ENCODE measurements at places on chromosomes 7 and 10.

DNA sequence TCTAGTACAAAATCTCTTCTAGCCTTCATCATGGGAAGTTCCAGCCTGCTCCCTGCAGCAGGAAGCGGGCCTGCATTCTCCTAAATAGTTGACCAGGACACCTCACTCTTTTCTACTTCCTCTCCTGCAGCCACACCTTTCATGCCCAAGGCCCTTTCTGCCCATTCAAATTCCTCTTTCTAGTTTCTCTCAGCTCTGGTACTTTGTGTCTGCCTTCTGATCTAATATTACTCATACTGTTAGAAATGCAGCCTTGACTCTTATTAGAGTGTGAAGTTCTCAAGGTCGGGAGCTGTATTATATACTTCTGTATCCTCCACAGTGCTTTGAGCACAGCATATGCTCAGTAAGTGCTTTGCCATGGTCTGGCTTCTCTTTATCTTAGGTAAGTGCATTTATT, 103.1 kb downstream of the PRKCQ start:
- DNase-seq: no peak

DNA sequence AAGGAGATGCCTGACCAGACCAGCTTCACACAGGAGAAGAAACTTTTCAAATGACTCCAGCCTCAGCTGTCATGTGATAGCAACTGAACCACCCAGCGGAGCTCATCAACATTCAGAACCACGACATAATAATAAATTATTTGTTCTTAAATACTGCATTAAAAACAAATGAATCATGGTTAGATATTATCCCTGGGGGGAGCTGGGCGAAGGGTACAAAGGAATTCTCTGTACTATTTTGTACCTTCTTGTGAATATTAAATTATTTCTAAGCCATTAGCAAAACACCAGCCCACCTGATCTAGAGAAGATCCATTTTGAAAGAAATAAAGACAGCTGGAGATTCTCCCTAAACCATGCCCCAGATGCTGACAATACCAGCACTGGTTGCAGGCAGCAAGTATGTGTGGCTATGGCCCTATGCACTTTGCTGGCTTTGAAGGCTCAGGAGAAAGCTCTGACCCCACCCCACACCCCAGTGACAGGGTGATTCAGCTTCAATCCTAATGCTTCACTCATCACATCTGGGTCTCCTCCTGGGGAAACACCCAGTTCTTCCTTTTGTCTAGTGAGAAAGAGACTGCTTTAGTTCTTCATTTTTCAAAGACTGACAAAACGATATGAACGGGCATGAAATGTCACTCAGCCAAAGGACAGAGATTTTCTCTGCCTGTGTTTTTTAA, 45.5 kb upstream of the NKX2-3 start:
- DNase-seq: no peak

- DNase-seq: no peak
These were observed 280.8 kb downstream of the ARHGAP12 start for GRCh38 chr10:31647861-31648260.

GRCh38 chr7:41701068-41701941, 1.6 kb downstream of the INHBA start:
- no peak for DNase-seq

- DNase-seq: no peak
These were observed 40.3 kb downstream of the SGCE start for GRCh38 chr7:94615666-94616065.

DNA sequence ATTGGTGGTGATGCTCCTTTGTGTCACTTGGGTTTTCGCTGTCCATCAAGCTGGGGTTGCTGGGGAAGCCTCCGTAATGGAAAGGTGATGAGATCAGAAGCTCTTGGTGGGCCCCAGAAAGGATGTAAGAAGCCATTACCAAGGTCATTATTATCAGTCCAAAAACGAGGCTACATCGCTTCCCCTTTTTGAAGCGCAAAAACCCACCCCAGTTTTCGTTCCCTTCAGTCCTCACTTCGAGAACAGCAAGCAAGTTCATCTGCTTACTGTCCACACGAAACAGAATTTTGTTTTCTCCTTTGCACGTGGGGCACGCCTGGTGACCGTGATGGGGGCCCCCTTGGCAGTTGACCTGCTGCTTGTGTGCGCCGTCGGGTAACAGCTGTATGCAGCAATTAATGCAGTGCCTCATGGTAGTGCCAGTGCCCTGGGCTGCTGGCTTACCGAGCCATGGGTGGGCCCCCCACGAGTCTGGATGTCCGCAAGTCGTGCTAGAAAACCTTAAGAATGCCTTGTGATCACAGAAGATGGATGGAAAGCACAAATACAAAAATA, 47.5 kb downstream of the CHST15 start:
- DNase-seq: no peak

GRCh38 chr7:158164101-158165095, 423.2 kb downstream of the PTPRN2 start:
- DNase-seq: no peak

DNA sequence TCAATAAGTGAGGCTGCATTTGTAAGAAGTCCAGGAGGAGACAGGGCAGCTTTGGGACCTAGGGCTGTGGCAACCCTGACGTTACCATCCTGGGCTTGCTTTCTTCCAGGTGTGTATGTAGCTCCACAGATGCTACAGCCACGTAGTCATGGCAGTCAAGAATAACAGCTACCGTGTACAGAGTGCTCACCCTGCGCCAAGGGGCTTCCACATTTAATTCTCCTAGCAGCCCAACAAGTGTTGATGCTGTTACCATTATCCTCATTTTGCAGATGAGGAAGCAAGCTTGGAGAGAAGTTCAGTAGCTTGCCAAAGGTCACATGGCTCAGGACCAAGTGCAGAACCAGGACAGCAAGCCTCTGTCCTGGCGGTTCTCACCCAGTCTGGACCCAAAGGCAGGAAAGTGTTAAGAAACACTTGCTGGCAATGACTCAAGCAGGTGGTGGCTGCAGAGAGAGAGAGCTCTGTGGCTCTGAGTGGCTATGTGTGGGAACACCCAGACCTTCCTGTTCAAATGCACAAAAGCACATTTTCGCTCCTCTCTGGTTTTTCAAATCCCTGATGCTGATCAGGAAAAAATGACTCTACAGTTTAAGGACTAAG, 89.8 kb downstream of the CREM start:
- DNase-seq: no peak

GRCh38 chr7:116588225-116588624, 63.4 kb downstream of the CAV1 start:
- no peak for DNase-seq

GRCh38 chr10:84292502-84292901, 35.9 kb upstream of the CCSER2 start:
- DNase-seq: no peak

DNA sequence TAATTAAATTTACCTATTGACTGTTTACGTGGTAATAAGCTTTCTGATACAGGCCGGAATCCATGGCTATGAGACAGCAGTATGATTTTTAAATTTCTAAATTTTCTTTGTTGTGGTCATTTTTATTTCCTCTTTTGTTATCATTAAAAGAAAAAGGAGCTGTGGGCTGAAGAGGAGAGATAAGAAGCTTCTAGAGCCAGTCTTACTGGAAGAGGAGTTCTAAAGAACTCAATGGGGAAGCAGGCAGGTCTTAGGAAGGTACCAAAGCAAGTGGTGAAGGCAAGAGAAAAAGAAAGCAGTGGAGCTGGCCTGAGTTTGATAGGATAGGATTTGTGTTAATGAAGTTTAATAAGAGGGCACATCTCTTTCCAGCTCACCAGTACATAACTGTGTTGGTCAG, 1187.8 kb downstream of the CNTNAP2 start:
- no peak for DNase-seq

- no peak for DNase-seq
These were observed 279.2 kb downstream of the MAD1L1 start for GRCh38 chr7:1953199-1954190.

DNA sequence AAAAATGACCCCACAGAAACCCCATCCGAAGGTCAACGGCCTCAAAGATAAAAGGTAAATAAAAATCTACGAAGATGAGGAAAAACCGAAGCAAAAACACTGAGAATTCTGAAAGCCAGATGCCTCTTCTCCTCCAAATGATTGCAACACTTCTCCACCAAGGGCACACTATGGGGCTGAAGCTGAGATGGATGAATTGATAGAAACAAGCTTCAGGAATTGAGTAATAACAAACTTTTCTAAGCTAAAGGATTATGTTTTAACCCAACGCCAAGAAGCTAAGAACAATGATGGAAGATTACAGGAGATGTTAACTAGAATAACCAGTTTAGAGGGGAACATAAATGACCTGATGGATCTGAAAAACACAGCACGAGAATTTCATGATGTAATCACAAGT, 127.8 kb downstream of the MACC1 start:
- DNase-seq: no peak

GRCh38 chr7:84277628-84278224, 83.1 kb upstream of the SEMA3A start:
- DNase-seq: no peak

- DNase-seq: no peak
These were observed 11.6 kb downstream of the GNG11 start for GRCh38 chr7:93933156-93933555.

- no peak for DNase-seq
These were observed 424.4 kb downstream of the SDK1 start for GRCh38 chr7:3725155-3726059.

- DNase-seq: no peak
These were observed 136.5 kb upstream of the NAMPT start for GRCh38 chr7:106421181-106421762.

DNA sequence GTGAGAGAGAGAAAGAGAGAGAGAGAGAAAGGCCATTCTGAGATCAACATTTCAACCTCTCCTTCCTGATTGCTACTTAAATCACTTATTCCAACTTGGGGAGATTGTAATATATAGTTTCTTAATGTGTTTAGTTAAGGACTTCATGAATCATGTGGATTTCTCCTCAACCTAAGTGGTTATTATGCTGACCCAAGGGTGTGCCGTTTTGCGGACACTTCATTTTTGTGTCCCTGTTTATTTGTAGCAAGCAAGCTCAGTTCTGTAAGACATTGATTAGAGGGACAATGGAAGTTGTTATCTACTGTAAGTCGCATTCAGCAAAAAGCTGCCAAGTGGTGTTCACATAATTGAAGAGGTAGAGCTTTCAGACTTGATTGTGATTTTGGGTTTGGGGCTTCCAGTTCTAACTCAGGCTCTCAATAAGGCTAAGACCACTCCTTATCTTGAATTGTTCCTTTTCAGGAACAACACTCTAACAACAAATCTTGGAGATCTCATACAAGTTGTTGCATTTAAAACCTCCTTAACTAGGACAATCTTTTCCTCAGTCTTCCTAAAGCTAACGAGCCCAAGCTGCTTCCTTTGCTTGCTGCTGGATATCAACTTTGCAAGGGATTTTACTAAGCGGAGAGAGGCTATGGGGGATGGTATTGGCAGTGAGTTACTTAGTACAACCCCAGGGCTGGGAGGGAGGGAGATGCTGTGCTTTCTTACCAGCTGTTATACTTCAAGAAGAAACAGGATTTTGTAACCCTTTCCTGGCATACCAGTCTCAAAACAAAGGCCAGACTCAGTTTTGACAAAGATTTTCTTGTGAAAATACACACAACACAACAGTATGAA, 19.8 kb upstream of the COL1A2 start:
- no peak for DNase-seq

- DNase-seq: peak; percentile 88
These were observed 270.3 kb downstream of the ELFN1 start for GRCh38 chr7:1940402-1940786.

DNA sequence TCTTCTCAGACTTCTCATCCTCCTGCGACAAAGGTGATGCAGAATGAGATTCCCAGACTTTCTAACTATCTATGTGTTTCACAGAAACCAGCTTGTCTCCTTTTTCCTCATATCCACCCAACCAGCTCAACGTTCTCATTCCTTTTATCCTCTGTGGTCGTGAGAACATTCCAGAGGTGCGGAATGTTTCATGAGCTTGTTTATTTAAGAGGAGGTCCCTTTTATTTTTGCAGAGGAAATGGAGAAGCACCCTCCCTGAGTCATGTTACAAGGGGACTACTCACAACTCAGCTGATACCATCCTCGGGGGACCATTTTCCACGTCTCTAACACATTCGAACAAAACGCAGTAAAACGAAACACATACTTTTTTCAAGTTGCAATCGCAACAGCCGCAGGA, 93.2 kb downstream of the ZRANB1 start:
- DNase-seq: no peak
